ENCODE measurements at places on chromosomes 2 and 18. TPM values are rescaled to one million over a fixed set of nuclear protein-coding genes. Genes with fewer than 3 reads are reported as not detected.

CPO gene
- 0.51 TPM for total RNA-seq

SPDYA gene
- 5.3 TPM for total RNA-seq

POTEI gene
- 0.26 TPM for total RNA-seq

WNT10A gene
- not detected for total RNA-seq

AMER3 gene
- total RNA-seq = not detected

CAPN14 gene
- 0.21 TPM for total RNA-seq

PIAS2 gene
- 45.5 TPM for total RNA-seq

LBX2 gene
- total RNA-seq = 0.87 TPM

ARHGAP15 gene
- total RNA-seq = 26.2 TPM

C1GALT1C1L gene
- total RNA-seq = 0.29 TPM

DLGAP1 gene
- 6.2 TPM for total RNA-seq

PLCD4 gene
- 5.3 TPM for total RNA-seq

RAB27B gene
- total RNA-seq = 0.39 TPM

ABCA12 gene
- not detected for total RNA-seq

REG1B gene
- 3.8 TPM for total RNA-seq

LIPG gene
- total RNA-seq = 9.1 TPM

ADGRF3 gene
- total RNA-seq = 0.13 TPM

STARD6 gene
- not detected for total RNA-seq

GALNT13 gene
- 0.78 TPM for total RNA-seq

PMAIP1 gene
- total RNA-seq = 0.24 TPM

GAD1 gene
- total RNA-seq = 7.8 TPM

ZNF804A gene
- total RNA-seq = 0.23 TPM

EMILIN2 gene
- total RNA-seq = 34.5 TPM

DNAH6 gene
- 0.78 TPM for total RNA-seq

TUBA3E gene
- not detected for total RNA-seq

TCF7L1 gene
- total RNA-seq = 39.5 TPM

ABCG5 gene
- not detected for total RNA-seq

IL1B gene
- total RNA-seq = 2.8 TPM

KLHL14 gene
- total RNA-seq = 0.09 TPM

DPP10 gene
- not detected for total RNA-seq

UPP2 gene
- total RNA-seq = not detected

SLC4A3 gene
- total RNA-seq = 2.0 TPM

SNTG2 gene
- 4.5 TPM for total RNA-seq

IL36RN gene
- not detected for total RNA-seq

FAM237A gene
- not detected for total RNA-seq

SPP2 gene
- total RNA-seq = not detected

SLC9A4 gene
- total RNA-seq = not detected

RMC1 gene
- 33.6 TPM for total RNA-seq

SULT1C4 gene
- total RNA-seq = 10.3 TPM

ABHD1 gene
- total RNA-seq = not detected

DPP4 gene
- 3.5 TPM for total RNA-seq

HNRNPLL gene
- total RNA-seq = 60.8 TPM

ANKRD30B gene
- total RNA-seq = not detected

RMND5A gene
- 27.2 TPM for total RNA-seq

ARHGEF4 gene
- 6.9 TPM for total RNA-seq

ABHD3 gene
- total RNA-seq = 17.5 TPM

Measured in aorta (tissue), 5 donors.